ENCODE measurements at places on chromosomes 12 and 14.

- no peak for DNase-seq
Observed at GRCh38 chr14:57754527-57754926, 111.4 kb downstream of the SLC35F4 start.

DNA sequence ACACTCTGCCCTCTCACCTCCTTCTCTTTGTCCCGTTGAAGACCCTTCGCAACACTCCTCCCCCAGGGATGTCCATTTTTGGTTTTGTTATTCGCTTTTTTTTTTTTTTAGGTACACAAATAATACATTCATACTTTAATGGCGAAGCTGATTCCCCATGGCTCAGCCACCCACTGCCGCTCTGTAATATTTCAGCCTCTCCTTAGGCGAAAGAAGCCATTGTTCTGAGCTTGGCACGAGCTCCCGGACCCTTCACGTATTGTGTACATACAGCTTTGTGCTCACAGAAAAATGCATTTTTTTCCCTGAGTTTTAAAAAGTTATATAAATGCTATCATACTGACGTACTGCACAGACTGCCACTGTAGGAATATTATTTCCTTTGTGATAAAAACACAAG is 115.0 kb downstream of the TMEM132C start:
- no peak for DNase-seq

DNA sequence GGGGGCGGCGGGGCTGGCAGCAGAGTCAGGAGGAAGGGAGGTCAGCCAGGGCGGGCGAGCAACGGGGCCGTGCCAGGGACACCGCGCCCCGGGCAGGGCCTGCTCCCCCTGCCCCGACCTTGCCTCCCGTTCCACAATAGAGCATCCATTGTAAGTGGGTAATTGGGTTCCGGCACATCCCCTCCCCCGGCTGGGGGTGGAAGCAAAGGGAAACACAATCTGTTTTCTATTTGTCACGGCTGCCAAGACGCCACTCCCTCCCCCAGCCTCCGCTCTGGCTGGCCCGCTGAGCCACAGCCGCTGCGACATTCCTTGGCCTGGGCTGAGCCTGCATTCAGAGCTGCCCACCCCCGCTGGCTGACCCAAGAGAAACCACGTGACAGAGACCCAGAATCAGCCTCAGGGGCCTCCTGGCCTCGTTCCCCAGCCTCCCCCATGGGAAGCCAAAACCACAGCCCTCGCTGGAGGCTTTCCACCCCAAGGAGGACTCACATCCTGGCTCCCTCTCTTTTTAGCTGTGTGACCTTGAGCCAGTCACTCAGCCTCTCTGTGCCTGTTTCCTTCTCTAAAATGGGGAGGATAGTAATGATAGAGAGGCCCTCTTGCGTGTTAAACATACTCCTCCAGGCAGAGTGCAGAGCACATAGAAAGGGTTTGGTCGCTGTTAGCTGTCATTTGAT is 117.6 kb downstream of the SCARB1 start:
- no peak for DNase-seq

- no peak for DNase-seq
Observed at GRCh38 chr14:98840091-98840490, 431.9 kb downstream of the BCL11B start.

GRCh38 chr12:1019283-1019682 is 28.3 kb downstream of the ERC1 start:
- no peak for DNase-seq

GRCh38 chr14:33210311-33210710 is 271.6 kb downstream of the NPAS3 start:
- DNase-seq: no peak

- no peak for DNase-seq
Observed at GRCh38 chr12:113378291-113378690, 19.9 kb downstream of the PLBD2 start.

DNA sequence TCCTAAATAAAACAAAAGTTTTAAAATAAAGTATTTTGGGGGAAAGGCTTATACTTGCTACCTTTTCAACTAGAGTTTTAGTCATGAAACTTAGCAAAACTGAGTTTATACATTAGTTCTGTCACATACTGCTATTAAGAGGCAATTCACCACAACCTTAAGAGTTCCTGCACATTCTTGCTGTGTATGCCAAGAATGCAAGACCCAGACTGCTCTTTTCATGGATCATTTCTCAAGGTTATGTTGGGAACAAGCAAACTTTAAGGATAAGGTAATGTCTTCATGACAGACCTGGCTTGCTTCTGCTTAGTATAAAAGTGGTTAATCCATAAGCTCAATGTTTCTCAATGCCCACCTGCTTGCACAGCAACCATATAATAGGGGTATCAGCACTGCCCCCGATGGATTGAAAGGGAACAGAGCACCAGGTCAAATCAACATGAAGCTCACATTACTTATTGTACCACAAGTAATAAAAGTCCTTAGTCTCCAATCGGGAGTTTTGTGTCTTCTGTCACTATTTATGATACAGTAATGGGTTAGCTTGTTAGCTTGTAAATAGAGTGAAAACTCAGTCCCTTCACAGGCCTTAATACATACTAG is 67.6 kb downstream of the KIF21A start:
- DNase-seq: no peak

GRCh38 chr12:127277882-127278281 is 989.1 kb upstream of the TMEM132C start:
- no peak for DNase-seq

DNA sequence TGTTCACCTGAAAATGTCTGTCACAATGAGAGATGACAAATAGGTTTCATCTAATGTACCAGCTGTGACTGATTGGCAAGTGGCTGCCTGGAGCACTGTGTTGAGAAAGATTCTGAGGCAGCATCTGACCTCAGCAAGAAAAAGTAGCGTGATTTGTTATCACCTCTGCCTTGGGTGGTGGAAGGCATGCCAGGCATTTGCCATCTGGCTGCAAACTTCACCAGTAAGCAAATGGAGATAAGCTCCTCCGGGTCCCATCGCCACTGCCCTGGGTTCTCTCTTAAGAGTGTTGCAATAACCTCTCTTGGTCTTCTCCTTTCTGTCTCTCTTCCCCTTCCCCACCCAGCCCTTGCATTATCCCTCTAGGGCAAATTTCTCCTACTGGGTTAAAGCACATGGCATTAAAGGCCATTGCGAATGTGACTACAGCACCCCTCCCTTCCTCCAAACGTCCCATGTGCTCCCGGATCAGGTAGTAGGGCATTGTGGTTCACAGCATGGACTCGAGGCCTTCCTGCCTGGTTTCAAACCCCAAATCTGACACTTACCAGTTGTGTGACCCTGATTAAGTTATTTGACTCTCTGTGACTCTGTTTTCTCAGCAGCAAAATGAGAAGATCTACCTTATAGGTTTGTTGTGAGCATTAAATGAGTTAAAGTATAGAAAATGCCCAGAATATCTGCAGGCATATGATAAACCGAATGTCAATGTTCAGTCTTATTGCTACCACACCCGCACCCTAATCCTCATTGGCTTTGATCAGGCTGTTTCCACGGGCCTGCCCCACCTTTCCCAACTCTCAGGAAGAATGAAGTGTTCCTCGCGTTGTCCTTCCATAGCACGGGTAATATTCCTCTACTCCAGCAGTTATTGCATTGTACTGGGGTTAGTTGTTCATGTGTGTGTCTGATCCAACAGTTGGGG is 8.2 kb upstream of the LGALS3 start:
- DNase-seq: no peak

GRCh38 chr14:93788543-93789227 is 400 bp upstream of the PRIMA1 start:
- no peak for DNase-seq

- no peak for DNase-seq
Observed at GRCh38 chr14:59347511-59347900, 117.7 kb downstream of the GPR135 start.

- peak; percentile 68 for DNase-seq
Observed at GRCh38 chr12:48924617-48925303, 532 bp downstream of the FKBP11 start.

DNA sequence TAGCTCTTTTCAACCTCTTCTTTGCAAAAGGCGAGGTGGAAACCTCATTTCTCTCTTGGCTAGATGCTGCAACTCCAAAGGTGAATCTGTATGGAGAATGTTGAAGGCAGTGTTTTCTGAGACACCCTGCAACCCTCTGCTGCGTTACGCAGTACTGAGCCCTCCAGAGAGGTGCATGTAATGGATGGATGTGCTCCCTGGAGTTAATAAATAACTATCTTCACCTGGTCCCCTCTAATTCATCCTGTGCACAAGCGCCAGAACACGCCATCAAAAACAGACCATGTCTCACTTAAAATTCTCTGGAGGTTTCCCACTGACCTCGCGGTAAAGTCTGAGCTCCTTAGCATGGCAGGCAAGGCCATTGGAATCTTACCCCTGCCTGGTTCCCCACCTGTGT is 234.4 kb upstream of the PWP1 start:
- DNase-seq: no peak

DNA sequence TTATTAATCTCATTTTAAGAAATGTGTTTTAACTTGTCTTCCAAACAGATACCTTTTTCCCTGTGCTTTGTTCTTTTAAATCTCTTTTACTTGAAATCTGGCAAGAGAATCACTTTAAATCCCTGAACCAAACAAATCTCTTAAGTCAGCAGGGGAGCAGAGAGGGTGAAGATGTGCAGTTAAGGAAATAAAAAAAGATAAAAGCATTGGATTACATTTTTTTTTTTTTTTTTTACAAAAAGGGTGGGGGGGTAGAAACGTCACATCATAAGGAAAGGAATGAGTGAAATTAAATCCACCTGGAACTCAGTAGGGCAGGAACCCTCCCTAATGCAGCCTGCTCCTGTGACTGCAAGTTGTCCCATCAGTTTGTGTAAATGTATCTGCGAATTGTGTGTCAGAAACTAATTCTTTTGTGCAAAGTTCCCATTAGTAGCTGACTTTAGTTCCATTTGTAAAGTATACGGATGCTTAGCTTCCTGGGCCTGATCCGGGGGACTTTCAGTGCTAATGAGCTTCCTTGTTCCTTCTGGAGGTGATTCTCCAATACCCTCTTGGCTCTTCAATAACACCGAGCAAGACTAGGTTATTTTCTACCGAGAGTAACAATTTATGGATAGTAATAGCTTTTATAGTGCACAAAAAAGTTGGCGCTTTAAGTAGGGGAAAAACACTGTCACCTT is 1.5 kb downstream of the TTC6 start:
- no peak for DNase-seq

- no peak for DNase-seq
Observed at GRCh38 chr12:31033146-31033545, 40.5 kb upstream of the DDX11 start.

GRCh38 chr14:84029246-84029645 is 1500.7 kb upstream of the FLRT2 start:
- no peak for DNase-seq

GRCh38 chr14:22265319-22266141 is 323.5 kb downstream of the DAD1 start:
- no peak for DNase-seq

- DNase-seq: no peak
Observed at GRCh38 chr14:29652571-29652970, 275.1 kb downstream of the PRKD1 start.

- no peak for DNase-seq
Observed at GRCh38 chr12:132161036-132161781, 17.0 kb downstream of the NOC4L start.

GRCh38 chr12:30203981-30204380 is 420.2 kb upstream of the TMTC1 start:
- no peak for DNase-seq

DNA sequence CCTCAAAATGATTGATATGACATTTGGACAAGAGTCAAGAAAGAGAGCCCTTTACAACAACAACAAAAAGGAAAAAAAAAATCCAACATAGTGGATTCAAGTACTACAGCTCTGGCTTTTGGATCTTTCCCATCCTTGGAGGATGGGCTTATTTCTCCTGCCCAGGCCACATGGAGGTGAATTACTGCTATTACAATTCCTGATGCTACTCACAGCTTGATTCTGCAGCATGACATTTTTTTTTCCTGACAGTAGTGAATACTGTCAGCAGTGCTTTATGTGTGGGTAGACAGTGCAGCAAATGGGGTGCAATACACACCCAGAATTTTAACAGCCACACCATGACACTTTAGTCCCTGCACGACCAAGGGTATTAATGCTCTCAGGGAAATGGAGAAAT is 42.5 kb upstream of the HSP90B1 start:
- no peak for DNase-seq

- no peak for DNase-seq
Observed at GRCh38 chr14:31934767-31935266, 142.3 kb upstream of the ARHGAP5 start.

Data from activated T-cell treated with anti-CD3 and anti-CD28 coated beads for 1 hour (primary cell).